Right lobe of liver (tissue), 6 donors: ENCODE measurements at places on chromosomes 6 and 20.
A peak's percentile ranks its signal among the peaks of the same experiment; 100 is the strongest.

GRCh38 chr6:56541741-56542360, 100.8 kb downstream of the DST start:
- DNase-seq: no peak

GRCh38 chr6:30260036-30260504, 46.9 kb upstream of the TRIM26 start:
- no peak for DNase-seq

- DNase-seq: peak; percentile 61
Measured at GRCh38 chr6:44177691-44178423, 19.2 kb downstream of the CAPN11 start.

- DNase-seq: no peak
Measured at GRCh38 chr6:144697369-144697760, 412.2 kb downstream of the UTRN start.

GRCh38 chr6:101803136-101803535, 409.6 kb downstream of the GRIK2 start:
- no peak for DNase-seq

DNA sequence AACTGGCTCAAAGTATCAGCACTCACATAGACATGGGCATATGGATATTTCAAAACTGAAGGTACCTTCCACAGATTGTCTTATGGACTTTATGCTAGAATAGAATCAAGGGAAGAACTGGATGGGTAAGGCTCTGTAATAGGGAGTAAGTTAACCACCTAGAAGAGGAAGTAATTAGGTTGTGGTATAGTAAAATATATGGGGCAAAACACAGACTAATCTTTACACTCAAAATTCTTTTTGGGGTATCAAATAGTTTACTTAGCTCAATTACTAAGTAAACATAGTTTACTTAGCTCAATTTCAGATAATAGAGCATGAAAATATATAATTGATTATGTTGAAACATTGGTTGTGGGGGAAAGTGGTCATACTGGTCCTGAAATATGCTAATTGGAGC, 94.2 kb upstream of the ATXN1 start:
- DNase-seq: no peak

DNA sequence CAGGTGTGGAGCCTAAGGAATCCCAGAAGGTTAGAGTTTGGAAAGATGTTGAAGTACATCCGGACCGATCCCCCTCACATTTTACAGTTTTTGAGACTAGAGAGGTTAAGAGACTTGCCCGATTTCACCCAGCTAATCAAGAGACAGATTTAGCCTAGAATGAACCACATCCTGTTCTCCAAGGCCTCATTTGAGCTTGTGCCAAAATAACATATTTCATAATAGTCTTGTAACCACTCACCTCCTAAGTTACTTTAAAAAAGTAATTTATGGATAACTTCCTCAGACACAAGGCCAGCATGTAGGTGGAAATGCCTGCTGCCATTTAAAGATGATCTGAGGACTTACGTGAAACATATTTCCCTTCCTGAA, 39.8 kb upstream of the ARHGAP18 start:
- no peak for DNase-seq

DNA sequence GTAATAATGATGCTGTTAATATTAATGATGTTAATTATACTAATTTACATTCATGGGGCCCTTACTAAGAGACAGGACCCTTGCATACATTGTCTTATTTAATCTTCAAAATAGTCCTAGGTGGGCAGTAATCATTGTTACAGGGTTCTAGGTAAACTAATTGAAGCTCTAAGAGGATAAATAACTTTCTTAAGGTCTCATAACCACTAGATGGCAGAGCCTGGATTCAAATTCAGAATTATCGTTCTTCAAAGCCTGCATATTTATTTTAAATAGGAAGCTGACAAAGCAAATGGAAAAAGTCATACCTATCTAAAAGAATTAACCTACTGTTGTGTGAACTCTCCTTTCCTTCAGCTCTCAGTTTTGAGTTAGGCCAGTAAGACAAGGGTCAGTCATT, 23.5 kb downstream of the PTCHD4 start:
- DNase-seq: no peak

DNA sequence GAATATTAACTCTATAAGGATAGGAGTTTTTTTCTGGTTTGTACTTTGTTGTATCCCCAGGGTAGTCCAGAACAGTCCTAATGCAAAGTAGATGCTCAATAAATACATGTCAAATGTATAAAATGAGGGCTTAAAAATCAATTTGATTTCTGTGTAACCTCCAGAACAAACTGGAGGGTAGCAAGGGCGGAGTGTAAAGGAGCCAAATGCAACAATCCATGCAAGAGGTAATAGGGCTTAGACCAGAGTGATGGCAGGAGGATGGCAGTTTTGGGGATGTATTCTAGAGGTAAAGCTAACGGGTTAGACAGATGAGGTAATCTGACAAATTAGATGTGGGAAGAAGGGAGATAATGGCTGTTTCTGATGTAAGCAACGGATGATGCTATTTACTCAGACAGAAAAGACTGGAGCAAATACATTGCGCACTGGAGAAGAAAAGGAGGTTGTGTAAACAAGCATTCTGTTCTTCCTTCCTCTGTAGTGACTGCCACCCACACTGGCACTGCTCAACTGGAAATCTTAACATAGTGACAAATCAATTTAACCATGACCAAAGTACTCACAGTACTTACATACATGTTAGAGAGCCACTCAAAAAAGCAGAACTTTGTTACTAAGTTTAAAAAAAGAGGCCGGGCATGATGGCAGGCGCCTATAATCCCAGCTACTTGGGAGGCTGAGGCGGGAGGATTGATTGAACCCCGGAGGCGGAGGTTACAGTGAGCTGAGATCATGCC, 2.0 kb downstream of the ZNF318 start:
- DNase-seq: no peak

DNA sequence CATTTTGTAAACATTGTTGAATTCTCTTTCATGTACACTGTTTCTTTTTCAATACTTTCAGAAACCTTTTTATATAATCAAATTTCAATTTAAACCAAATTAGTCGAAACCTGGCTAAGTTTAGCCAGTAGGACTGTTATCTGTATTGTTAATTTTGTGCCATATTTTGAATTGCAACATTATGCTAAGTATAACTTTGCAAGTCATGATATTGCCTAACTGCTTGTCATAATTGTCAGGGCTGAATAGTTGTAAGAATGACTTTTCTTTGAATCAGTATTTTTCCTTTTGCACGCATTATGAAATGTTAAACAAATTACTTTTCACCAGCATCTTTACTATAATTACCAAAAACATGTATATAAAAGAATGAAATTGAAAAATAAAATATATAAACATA, 82.7 kb downstream of the SAMD3 start:
- DNase-seq: no peak
